Stimulated activated CD4-positive, alpha-beta T cell treated with anti-CD3 and anti-CD28 coated beads, TNF-alpha, amount 100 ng/mL, for 1 hour (primary cell): ENCODE measurements at places on chromosomes 6 and 20.

DNA sequence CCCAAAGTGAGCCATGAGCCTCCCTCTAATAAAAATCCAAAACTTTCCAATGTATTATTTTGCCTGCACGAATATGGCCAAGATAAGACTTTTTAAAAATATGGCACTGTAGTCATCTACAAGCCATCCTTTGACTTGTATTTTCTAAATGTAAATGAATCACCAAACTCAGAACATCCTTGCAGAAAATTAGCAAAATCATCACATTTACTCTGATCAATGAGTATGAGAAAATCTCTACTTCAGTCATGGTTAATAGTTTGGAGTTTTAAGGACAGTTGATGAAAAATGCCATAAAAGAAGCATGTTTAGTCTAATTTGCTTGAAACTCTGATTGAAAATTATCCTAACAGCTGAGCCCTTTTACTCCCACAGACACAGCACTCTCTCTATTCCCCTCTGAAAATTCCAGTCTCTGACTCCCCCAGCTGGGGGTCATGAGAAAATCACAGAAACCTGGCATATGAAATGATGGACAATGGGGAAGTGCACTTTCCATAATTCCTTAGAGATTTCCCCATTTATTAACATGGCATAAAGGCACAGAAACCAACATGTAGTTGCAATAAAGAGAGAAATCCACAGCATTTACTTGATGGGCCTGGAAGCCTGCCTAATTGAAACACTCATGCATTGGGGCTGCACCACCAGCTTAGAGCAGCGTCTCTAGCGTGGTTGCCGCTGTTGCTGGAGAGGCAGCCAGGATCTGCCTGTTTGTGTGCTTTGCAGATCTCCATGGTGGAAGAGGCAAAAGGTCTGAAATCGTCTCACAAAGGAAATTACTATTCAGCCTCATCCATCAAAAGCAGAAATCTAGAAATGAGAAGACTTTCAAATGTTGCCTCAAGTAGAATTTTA lies 214.0 kb downstream of the WDR27 start:
- no peak for DNase-seq

- DNase-seq: no peak
Measured at GRCh38 chr6:12111363-12111670, 99.2 kb downstream of the HIVEP1 start.

- DNase-seq: no peak
Measured at GRCh38 chr20:58366866-58367265, 22.2 kb upstream of the VAPB start.

DNA sequence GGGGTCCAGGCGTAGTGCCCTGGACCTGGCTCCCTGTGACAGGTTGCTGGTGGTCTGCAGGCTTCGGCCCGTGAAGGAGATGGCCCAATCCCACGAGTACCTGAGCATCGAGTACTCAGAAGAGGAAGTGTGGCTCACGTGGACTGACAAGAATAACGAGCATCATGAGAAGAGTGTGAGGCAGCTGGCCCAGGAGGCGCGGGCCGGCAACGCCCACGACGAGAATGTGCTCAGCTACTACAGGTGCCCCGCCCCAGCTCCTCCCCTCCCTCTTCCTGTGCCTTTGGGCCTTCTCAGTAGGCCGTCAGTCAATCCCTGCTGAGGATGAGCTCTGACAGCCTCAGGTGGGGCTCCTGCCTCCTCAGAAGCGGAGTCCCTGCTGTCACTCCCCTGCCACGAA lies 42.6 kb downstream of the UQCC2 start:
- DNase-seq: peak; percentile 31

GRCh38 chr6:12767016-12767415 lies 50.4 kb downstream of the PHACTR1 start:
- DNase-seq: no peak

- DNase-seq: no peak
Measured at GRCh38 chr6:128515550-128516513, 4.6 kb downstream of the PTPRK start.

DNA sequence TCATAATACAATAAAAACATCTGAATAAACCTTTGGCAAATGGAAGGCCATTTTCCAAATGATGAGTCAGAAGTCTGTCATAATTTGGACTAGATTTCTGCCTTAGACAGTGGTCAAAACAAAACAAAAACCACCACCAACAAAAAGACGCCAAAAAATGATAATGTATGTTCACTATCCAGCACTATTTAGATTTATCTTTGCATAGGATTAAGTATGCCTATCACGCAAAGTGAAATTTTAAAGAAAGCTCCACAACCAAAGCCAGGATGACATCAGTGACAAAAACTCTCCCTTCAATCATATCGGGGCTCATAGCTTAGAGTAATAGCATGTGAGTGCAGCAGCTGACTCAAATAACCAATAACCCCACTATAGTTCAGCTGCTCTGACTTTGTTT lies 201.9 kb downstream of the MOXD1 start:
- no peak for DNase-seq

DNA sequence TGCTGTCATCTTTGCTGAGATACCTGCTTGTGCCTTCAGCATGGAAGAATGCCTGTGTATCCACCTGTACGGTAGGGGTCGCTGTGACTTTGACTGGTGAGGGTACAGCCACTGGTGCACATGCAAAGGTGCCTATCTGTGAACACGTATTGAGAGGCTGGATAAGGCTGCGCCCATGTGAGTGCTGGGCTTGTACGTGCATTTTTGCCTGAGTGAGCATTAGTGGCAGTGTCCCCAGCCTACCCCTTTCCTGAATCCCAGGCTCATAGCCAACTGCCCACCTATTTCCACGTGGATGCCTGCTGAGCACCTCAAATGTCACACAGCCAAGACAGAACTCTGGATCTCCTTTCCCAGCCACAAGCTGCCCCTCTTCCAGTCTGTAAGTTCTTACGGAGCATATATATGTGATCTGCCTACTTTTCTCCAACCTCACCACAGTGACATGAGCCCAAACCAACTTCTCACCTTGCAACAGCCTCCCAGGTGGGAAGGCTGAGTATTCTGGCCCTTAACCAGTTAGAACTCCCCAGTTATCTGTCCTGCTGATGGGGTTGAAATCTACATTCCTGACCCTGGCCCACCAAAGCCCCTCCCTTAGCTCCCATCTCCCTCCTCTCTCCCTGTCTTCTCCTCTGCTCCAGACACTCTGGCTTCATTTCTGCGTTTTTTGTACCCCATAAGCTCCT lies 1.1 kb upstream of the SLC2A10 start:
- no peak for DNase-seq

GRCh38 chr6:144315226-144315980 lies 30.3 kb downstream of the UTRN start:
- DNase-seq: no peak
